Left hindlimb (tissue), 1 donor: ENCODE measurements at places on chromosomes 3 and 15.

- DNase-seq = no peak
These were observed 166.0 kb downstream of the MCTP2 start for GRCh38 chr15:94397337-94397736.

DNA sequence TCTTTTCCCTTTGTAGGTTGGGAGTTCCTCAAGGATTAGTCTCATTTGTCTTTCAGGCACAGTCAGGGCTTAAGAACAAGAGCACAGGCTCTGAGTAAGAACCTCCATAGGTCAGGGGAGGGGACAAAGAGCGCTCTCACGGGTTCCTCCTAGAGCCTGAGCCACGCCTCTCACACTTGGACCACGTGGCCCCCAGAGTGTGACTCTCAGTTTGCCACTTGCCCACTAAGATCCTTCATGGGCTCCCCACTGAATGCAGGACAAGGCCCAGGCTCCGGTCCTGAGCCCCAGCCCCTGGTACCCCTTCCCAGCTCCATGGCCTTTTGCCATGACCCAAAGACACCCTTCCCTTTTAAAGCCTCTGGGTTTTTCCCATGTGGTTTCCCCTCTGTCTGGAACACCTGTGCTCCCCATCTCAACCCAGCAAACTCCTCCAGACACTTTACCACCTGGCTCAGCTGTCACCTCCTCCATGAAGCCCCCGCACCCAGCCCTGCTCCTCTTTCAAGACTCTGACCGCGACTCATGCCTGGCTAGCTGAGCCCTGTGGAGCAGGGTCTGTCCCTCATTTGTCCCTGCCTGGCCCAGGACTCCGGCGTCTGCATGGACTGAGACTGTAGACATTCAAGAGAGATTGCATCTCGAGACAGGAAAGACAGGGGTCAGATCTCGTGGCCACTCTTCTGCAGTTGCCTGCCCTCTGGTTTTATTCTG is 32.7 kb downstream of the IQSEC1 start:
- DNase-seq = no peak

- DNase-seq = peak; percentile 56
These were observed 25.2 kb downstream of the CD200 start for GRCh38 chr3:112357930-112358780.

- DNase-seq = no peak
These were observed 380.3 kb upstream of the THBS1 start for GRCh38 chr15:39200586-39200985.

DNA sequence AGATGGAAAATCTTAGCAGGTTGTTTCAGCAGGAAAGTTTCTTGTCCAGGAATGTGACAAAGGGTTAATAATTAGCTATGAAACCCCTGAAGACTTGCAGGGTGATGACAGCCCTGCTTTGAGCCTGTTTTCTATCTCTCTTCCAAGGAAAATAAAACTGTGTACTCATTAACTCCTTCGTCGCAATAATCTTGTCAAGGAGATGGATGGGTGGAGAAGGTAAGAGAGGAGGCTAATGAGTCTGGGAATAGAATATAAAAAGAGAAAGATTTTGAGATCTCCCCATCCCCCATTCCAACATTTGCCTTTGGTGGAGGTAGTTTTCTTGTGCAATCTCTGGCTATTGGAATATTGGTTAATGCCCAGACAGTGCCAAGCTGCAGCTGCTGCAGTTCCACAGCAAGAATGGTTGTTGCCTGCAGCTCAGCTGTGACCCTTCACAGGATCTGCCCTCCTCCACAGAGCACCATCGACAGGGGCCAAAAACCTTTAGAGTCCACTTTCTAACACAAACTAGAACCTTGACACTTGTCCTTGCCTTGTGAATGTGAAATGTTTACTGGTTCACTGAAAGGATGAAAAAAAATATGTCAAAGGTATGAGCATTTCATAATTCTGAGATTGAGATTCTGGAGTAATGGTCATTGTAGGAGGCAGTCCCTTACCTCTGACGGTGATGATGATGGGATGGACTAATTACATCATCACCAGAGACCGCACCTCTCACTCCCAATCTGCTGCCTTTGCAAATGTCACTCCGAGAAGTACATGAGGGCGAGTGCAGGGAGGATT is 4.2 kb upstream of the LRIG1 start:
- DNase-seq = no peak
